ENCODE measurements at places on chromosomes 6 and 20. TPM values are rescaled to one million over a fixed set of nuclear protein-coding genes. Genes with fewer than 3 reads are reported as not detected.

LTA gene
- 0.35 TPM for total RNA-seq

LY6G6F gene
- total RNA-seq: not detected

MOG gene
- not detected for total RNA-seq

C20orf141 gene
- not detected for total RNA-seq

SLC52A3 gene
- total RNA-seq: 10.9 TPM

ME1 gene
- total RNA-seq: 3.3 TPM

SMOC2 gene
- 13.1 TPM for total RNA-seq

MYB gene
- total RNA-seq: 1.3 TPM

PTGIS gene
- 24.1 TPM for total RNA-seq

ADGRG6 gene
- total RNA-seq: 32.8 TPM

NKX2-2 gene
- not detected for total RNA-seq

SPTLC3 gene
- total RNA-seq: 65.9 TPM

TUBE1 gene
- total RNA-seq: 21.2 TPM

ZBTB46 gene
- total RNA-seq: 24.0 TPM

FAM217A gene
- not detected for total RNA-seq

RNF182 gene
- total RNA-seq: 3.9 TPM

CLDN20 gene
- not detected for total RNA-seq

EDN3 gene
- 0.19 TPM for total RNA-seq

MCHR2 gene
- not detected for total RNA-seq

CFAP61 gene
- 2.6 TPM for total RNA-seq

TAGAP gene
- total RNA-seq: 8.8 TPM

DNA sequence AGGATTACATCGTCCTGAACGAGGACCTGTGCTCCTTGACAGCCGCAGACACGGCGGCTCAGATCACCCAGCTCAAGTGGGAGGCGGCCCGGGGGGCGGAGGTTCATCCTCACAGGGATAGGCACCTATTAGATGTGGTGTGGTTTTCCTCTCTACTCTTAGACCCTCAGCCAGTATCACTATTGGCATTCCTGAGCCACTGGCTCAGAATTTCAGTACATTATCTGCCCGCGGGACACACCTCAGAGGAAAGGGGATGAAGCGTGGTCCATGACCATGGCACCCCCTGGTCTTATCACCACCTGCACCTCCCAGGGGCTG is 34.6 kb upstream of the HLA-G start:
- no peak for DNase-seq

- peak; percentile 71 for DNase-seq
Observed at GRCh38 chr6:116562614-116563013, 8.7 kb upstream of the RWDD1 start.

GRCh38 chr20:62494980-62495748 is 19.4 kb upstream of the GATA5 start:
- DNase-seq: no peak

DNA sequence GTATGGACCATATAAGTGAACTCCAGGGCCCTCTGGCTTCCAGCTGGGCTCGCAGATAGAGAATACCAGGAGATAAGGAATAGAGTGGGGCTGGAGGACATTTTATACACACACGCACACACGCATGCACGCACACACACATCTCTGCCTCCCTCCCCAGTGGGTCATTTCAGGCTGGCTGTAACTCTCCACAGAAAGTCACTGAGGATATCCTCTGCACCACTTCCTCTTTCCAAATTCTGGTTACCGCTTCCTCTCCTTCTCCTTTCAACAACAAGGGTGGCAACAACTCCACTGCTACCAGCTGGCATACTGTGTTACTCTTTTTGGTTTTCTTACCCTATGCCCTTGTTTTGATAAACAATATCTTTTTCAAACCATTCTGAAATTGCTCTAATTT is 280.2 kb downstream of the COL12A1 start:
- no peak for DNase-seq

- no peak for DNase-seq
Observed at GRCh38 chr20:50572938-50573777, 63.0 kb downstream of the PTPN1 start.

DNA sequence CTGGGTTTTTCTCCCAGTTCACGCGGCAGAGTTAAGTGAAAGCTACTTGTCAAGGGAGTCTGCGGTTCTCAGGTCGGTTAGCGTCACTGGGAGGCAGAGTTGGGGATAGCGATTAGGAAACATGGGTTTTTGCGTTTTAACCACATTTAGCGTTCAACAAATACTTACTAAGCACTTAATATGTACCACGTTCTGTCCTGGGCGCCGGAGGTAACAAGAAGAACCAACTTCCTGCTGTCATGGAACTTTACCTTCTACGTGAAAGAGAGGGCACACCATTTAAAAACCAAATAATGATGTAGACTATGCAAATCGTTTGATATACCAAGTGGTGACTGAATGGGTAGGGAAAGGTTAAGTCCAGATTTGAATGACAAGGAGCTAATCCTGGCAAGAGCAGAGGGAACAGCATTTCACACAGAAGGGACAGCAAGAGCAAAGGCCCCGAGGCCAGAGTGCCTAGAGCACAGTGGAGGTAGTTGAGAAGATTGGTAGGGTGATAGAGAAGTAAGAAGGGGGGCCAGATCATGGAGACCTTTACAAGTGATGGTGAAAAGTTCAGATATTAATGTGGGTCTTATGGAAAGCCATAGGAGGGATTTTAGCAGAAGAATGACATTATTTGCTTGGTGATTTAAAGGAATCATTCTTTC is 744 bp downstream of the RIOK1 start:
- no peak for DNase-seq

DNA sequence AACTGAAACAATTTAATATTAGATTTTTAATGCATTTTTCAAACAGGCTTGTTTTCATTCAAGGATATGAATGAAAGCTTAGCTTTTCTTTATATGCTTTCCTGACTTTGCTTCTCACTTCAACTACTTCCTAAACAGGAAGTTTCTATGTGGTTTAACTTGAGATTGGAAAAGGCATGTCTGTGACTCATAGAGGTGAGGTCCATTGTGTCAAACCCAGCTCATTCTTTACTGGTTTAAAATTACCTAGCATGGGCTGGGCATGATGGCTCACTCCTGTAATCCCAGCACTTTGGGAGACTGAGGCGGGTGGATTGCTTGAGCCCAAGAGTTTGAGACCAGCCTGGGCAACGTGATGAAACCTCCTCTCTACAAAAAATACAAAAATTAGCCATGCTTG is 34.4 kb downstream of the EFHC1 start:
- no peak for DNase-seq

DNA sequence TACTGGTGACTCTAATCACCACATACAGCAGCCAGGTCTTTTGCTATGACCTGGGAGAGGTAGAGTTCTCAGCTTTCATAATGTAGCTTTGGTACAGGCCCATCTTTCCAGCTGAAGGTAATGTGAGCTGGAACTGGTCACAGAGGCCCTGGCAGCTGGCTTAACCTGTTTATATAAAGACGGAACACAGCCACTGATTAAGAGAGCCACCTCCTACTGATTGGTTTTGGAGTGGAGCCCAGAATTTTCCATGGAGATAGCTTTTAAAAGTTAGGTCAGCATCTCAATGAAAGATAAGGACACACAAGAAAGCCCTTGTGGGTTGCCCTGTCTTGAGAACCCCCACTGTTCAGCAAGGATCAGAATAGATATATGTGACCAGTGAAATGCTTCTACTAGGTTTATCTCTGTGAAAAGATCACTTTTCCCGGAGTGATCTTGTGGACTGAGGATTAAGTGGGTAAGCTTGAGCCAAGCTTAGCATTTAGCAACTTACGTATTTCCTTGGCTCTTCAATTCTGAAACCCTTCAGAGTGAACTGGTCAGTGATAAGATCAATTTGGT is 213.7 kb upstream of the CITED2 start:
- peak; percentile 46 for DNase-seq

- no peak for DNase-seq
Observed at GRCh38 chr20:1817577-1818211, 77.5 kb upstream of the SIRPA start.

GRCh38 chr6:129849456-129849855 is 11.7 kb downstream of the TMEM244 start:
- DNase-seq: no peak

- no peak for DNase-seq
Observed at GRCh38 chr20:12748359-12748994, 260.3 kb upstream of the SPTLC3 start.

- DNase-seq: no peak
Observed at GRCh38 chr20:13741879-13742278, 42.8 kb downstream of the ESF1 start.

DNA sequence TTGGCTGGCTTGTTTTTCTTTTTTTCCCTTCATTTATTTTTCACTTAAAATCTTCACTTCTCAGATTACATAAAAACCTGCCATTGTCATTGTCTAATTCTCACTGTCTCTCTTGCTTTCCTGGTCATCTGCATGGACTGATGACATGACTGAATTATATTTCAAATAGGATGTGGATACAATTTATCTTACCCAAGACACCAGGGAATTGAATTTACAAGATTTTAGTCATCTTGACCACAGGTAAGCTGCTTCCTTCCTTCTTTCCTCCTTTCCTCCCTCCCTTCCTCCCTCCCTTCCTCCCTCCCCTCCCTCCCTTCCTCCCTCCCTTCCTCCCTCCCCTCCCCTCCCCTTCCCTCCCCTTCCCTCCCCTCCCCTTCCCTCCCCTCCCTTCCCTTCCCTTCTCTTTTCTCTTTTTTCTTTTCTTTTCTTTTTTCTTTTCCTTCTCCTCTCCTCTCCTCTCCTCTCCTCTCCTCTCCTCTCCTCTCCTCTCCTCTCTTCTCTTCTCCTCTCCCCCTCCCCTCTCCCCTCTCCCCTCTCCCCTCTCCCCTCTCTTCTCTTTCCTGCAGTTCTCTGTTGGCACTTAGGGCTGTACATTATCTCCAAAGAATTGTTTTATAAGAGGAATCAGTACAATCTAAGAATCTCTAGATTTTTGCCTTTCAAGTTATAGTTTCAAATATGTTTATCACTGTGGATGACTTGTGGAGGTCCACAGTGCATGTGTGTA is 171.5 kb downstream of the CARMIL1 start:
- DNase-seq: no peak

DNA sequence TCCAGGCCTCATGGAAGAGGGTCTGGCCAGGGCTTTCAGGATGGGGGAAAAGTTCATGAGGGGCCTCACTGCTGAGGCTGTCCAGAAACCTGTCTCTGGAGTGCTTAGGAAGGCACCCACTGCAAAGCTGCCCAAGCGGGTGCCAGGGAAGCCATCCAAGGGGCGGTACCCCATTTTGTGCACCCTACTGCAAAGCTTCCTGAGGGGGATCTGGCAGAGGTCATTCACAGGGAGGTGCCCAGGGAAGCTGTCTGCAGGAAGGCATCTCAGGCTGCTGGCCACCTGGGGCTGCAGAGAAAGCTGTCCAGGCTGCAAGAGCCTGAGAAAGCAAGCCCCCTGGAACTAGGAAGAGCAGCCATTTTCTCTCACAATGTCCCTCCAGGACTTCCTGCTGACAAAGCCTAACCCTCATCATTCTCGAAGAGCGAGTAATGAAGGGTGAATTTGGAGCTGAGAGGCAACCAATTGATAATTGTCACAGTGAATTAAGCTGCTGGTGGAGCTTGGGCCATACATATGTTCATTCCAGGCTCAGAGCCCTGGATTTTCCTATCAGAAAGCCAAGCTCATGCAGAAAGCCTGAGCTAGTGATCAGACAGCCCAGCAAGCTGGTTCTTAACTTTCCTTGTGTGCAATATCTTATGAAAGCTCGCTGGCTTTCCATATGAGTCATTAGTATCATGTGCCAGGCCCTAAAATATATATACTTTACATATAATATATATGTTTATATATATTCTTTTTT is 62.2 kb upstream of the SLC22A16 start:
- DNase-seq: no peak

- DNase-seq: no peak
Observed at GRCh38 chr20:52313341-52313963, 121.9 kb upstream of the ZFP64 start.

GRCh38 chr6:148307405-148307804 is 35.2 kb upstream of the SASH1 start:
- no peak for DNase-seq

GRCh38 chr6:7730001-7730783 is 4.3 kb downstream of the BMP6 start:
- no peak for DNase-seq

GRCh38 chr6:91569071-91569470 is 982.2 kb upstream of the MAP3K7 start:
- no peak for DNase-seq

DNA sequence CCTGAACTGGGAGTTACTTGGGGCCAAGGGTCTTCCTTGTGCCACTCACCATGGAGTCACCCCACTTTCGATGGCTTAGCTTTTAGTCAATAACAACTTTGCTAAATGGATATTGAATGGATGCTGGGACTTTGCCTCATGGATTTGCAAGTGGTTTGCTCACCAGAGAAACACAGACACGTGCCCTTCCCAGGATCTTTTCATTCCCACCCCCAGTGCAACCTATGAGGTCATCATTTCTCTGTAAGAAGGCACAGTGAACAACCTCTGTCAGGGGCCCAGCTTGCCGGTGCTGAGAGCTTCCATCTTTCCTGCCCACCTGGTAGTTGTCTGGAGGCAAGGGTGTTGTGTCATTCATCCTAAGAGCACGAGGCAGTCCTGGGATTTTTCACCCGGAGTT is 256.8 kb upstream of the PMEPA1 start:
- no peak for DNase-seq

DNA sequence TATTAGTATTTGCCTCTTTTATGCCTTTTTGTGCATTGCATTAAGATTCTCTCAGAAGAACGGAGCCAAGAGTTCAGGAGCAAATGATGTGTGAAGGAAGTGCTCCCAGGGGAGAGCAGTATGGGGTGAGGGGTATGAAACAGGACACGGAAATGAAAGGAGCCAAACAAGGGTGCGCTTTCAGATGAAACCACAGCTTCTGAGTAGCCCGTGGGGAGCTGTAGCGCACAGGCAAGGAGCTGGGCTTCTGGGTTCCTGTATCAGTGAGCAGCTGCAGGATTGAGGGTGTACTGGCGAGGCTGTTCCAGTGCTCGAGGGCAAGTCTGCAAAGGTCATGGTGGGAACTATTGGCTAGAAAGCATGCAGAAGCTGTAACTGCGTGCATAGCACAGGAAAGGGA is 25.4 kb downstream of the ANKEF1 start:
- DNase-seq: no peak

DNA sequence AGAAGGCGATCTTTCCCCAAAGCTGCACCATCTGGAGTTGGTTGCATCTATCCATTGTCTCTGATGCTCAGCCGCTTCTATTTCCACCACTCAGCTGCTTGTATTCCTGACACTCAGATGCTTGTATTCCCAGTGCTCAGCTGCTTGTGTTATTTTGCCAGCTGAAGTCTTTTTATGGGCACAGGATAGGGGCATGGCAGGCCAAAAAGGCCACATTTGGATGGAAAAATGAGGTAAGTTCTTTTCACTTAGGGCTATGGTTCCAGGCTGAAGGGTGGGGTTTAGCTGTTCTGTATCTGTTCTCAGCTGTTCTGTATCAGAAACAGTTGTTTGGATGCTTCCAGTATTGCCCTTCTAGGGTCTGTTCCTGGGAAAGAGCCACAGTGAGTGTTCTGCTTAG is 944.9 kb downstream of the QKI start:
- no peak for DNase-seq

DNA sequence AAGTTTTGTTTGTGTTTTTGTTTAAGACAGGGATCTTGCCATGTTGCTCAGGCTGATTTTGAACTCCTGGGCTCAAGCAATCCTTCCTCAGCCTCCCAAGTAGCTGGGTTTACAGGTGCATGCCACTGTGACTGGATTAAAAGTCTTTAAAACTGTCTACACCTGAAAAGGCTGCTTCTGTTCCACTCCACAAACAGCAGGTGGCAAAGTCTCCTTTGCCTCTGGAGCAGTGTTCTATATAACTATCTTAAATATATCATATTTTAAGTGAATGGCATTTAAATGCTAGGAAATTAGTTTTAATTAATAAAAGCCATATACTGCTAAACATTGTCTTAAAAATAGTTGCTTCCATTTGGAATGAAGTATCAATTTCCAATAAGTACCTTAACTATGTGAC is 89.2 kb upstream of the BCLAF1 start:
- DNase-seq: peak; percentile 15

GRCh38 chr20:62914970-62915457 is 11.3 kb downstream of the DIDO1 start:
- DNase-seq: peak; percentile 74
